SK-N-SH (cell line): ENCODE measurements at places on chromosomes 13 and 19. TPM values are rescaled to one million over a fixed set of nuclear protein-coding genes. Genes with fewer than 3 reads are reported as not detected.

The SPACA7 gene
- not detected in 2 replicates for polyA plus RNA-seq

The CACNG6 gene
- 0.96 and 1.2 TPM in 2 replicates for polyA plus RNA-seq

The IGFL2 gene
- polyA plus RNA-seq = 0.21 and 0.23 TPM in 2 replicates

The ATP7B gene
- 4.4 and 5.1 TPM in 2 replicates for polyA plus RNA-seq

The NLRP4 gene
- 0.02 and 0.03 TPM in 2 replicates for polyA plus RNA-seq

The ZNF570 gene
- polyA plus RNA-seq = 1.5 and 2.3 TPM in 2 replicates

The FKRP gene
- polyA plus RNA-seq = 30.4 and 37.3 TPM in 2 replicates

The ACP5 gene
- 0.87 and 1.6 TPM in 2 replicates for polyA plus RNA-seq

The CEACAM16 gene
- not detected in 2 replicates for polyA plus RNA-seq

The NOVA2 gene
- 1.3 and 1.9 TPM in 2 replicates for polyA plus RNA-seq

The ZNF549 gene
- 2.4 and 3.3 TPM in 2 replicates for polyA plus RNA-seq

The ADGRE3 gene
- not detected in 2 replicates for polyA plus RNA-seq

The KLC3 gene
- 0.75 and 1.2 TPM in 2 replicates for polyA plus RNA-seq

The VAV1 gene
- 0.02 TPM in 1 of 2 replicates, not detected in the other for polyA plus RNA-seq
